GM23248 (cell line): ENCODE measurements at places on chromosomes 11 and 22. TPM values are rescaled to one million over a fixed set of nuclear protein-coding genes. Genes with fewer than 3 reads are reported as not detected.

DNA sequence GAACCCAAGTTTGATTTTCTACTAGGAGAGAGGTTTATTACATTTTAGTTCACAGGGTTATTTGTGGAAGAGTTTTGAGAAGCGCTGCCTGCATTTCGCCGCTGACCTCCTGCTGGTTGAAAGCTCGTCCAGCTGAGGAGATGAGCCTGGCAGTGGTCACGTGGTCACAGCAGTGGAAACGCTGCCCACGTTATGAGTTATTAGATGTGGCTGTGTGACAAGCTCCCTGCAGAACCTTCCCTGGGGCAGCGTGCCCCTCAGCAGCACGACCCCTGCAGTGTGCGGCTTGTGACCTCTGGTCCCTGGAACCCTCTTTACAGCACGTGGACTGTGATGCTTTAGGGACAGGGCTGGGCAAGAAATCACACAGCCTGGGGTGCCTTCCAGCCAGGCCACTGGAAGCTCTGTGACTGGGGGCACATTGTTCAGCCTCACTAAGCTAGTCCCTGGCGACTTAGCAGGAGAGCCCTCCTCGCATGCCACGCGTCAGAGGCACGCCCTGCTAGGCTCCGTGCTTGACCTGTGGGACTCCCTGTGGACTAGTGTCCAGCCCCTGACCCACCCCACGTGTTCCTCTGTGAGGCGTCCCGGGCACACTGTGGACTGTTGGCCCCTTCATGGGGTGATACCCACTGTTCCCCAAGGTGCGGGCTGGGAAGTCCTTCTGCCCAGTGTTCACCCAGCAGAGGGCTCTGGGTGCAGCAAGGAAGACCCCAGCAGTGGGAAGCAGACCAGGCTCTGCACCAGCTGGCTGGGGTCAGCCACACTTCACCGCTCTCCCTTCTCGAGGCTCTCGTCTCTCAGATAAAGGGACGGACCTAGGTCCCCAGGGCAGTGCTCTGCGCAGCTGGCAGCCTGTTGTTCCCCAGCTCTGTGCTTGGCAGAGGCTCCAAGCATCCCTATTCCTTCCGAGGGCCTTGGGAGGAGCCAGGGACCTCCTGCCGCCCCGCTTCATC lies 349.5 kb downstream of the TBC1D22A start:
- no peaks in the 10 kb centered on the region for H3K36me3 ChIP-seq
- DNase-seq, result no peak
- no peak overlapping the region for H3K27ac ChIP-seq
- H3K4me1 ChIP-seq, result peaks cover 14% of the 10 kb centered on the region

GRCh38 chr11:63916837-63917691 lies at the start of gene RCOR2:
Gene RCOR2 (minus strand): TSS chr11:63917164. CDS start chr11:63916456, 708 bp downstream.
- H3K4me1 ChIP-seq, result peaks cover 13% of the 10 kb centered on the region; the same call in 1 of the 2 replicates
- no peaks in the 10 kb centered on the region for H3K27me3 ChIP-seq
- peak within 1 kb of the TSS; percentile 33; the same call in 1 of the 2 replicates for H3K27ac ChIP-seq
- DNase-seq, result peak; percentile 85
- H3K4me3 ChIP-seq, result peak within 1 kb of the TSS; percentile 64

EFEMP2 gene
- total RNA-seq, result 308 and 328 TPM in 2 replicates

DNA sequence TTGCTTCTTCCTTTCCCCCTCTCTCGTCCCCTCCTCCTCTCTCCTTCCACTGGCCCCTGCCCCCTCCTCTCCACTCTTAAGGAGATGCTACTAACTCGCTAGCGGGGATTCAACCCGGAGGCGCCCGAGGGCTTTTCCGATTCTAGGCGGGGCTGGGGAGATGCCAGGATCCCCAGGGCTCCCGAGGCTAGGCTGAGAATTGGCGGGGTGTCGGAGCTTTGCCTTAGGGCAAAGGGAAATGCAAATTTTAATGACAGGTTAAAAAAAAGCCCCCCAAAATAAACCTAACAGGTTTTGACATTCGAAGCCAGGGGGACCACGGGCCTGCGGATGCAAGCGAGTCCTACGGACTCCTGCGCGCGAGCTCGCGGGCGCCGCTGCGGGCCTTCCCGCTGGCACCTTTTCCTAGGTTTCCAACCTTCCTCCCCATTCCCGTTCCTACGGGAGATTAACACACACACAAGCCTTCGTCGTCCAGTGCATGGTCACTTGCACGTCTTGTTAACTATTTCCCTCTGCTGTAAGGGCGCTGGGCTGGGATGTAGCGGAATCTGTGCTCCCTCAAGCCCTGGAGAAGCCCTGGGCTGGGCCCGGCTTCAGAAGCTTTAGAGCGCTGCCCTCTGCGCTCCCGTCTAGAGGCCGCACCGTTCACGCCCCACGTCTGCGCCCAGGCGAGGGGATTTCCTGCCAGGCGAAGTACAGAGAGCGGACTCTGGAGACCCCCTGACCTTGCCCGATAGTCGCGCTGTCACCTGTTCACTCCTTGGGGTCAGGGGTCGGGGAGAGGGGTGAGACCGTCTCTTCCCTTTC lies 729 bp upstream of the ALX4 start:
- H3K4me1 ChIP-seq, result no peaks in the 10 kb centered on the region
- H3K4me3 ChIP-seq, result no peak overlapping the region
- no peaks in the 10 kb centered on the region for H3K36me3 ChIP-seq
- peaks cover 93% of the 10 kb centered on the region for H3K27me3 ChIP-seq
- no peak overlapping the region for H3K27ac ChIP-seq
- no peak for DNase-seq

RBM4 gene
- total RNA-seq, result 79.0 and 81.4 TPM in 2 replicates
